ENCODE measurements at places on chromosomes 7 and 10.

GRCh38 chr10:20995123-20995987 lies 98.2 kb upstream of the NEBL start:
- DNase-seq: no peak

DNA sequence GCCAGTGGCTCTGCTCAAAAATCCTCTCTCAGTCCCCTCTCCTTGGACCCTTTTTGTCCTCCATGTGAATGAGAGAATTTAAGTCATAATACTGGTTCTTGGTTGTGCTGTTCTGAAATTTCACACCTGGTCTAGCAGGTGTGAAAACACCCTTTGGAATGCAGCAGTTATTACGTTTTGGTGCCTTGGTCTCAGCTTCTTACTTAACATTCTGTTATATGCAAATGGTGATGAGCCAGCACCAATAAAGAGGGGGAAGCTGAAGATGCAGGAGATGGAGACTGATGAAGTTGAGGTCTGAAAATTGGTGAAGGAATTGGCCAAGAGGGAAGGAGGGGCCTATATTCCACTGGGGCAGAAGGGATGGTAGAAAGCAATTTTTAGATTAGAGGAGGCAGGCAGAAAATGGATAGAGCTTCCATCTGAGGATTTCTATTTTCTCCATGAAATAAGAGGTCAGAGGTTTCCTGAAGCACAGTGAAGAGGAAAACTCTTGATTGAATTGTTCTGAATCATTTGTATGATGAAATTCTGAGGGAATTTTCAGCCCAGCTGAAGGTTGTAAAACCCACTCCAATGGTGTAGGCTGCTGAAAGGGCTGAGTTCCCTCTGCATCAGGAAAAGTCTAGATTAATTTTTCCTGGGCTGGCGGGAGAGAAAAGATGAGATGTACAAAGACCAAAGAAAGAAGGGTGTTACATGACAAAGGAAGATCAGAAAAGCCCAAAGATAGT lies 94.0 kb upstream of the FAM180A start:
- DNase-seq: no peak

DNA sequence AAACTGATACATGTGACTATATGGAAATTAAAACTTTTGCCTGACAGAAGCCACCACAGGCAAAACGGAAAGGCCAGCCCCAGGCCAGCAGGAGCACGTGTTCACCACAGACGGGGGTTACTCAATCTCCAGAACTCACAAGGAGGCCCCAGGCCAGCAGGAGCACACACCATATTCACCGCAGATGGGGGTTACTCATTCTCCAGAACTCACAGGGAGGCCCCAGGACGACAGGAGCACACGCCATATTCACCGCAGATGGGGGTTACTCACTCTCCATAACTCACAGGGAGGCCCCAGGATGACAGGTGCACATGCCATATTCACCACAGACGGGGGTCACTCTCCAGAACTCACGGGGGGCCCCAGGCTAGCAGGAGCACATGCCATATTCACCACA lies 61.5 kb downstream of the NKX6-2 start:
- DNase-seq: no peak

- DNase-seq: no peak
These were observed 29.7 kb downstream of the CCDC6 start for GRCh38 chr10:59876695-59877094.

DNA sequence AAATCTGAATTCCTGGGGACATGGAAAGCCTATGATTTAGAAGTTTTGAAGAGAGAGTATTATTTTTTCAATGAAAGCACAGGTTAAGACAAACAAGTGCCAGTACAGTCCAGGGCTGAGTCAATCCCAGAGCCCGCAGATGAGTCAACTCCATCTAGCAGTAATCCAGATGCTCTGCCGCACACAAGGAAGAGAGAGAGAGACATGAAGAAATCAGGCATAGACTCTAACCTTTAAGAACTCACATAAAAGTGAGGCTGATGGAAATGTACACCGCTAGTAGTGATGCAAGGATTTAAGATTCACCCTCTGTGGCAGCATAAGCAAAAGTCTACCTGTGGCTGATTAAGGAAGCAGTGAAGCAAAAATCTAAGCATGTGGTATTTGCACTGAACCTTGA lies 651.5 kb downstream of the TNS3 start:
- no peak for DNase-seq

- DNase-seq: no peak
These were observed 510 bp downstream of the ZSWIM8 start for GRCh38 chr10:73785721-73786511.

DNA sequence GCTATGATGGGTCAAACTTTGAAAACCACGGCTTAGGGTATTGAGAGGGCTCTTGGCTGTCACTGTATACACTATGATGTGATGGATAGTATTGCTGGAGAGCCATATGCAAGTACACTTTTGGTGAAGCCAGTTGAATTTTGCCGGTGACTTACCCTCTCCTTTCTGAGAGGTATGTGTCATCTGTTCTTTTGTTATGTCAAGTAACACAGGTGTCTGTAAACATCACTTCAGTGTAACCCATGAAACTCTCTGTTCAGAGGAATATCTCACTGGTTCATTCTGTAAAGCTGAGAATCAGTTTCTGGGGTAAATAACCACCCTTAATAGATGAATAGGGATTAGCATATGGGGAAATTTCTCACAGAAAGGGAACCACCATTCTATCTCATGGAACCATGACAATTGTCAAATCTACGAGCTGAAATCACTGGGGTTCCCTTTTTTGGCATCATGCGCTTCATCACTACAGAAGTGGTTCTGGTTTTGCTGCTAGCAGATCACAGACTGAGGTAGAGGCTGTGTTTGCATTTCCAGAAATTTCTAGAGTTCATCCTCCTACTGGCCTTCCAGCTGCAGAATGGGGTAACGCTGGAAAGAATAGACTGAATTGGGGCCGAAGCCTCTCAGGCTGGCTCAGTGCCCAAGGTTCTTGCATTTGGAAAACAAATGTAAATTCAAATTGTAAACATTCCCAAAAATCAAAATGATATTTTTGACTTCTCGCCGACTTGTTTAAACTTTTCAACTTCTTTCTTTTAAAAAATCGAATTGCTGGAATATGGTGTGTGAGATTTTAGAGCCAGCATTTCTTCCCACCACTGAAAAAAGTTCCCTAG lies 83.3 kb upstream of the CREB5 start:
- no peak for DNase-seq

DNA sequence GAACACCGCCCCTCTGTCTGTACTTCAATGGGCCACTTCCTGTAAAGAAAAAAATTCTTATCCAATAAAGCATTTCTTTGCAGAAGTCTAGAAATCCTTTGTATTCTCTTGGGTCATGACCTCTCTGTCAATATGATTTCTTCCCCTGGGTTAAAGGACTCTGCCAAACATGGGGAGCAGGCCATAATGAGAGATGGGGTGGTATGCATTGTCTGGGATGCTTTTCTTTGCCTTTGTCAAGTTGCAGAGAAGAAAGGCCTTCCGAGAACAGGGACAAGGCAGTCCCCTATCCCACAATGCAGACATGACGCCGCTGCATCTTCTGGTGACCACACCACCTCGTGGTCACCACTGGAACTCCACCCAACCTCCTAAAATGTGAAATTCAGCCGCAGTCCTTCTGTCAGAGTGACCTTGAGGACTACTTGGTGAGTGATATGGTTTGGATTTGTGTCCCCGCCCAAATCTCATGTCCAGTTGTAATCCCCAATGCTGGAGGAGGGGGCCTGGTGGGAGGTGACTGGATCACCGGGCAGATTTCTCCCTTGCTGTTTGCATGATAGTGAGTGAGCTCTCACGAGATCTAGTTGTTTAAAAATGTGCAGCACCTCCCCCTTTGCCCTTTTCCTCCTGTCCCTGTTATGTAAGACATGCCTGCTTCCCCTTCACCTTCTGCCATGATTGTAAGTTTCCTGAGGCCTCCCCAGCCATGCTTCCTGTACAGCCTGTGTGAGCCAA lies 15.2 kb upstream of the FRMPD2 start:
- peak; percentile 67 for DNase-seq

GRCh38 chr7:97022491-97023306 lies 1.9 kb downstream of the DLX5 start:
- DNase-seq: no peak

- DNase-seq: peak; percentile 52
These were observed 172.9 kb downstream of the WDR37 start for GRCh38 chr10:1229116-1229515.

DNA sequence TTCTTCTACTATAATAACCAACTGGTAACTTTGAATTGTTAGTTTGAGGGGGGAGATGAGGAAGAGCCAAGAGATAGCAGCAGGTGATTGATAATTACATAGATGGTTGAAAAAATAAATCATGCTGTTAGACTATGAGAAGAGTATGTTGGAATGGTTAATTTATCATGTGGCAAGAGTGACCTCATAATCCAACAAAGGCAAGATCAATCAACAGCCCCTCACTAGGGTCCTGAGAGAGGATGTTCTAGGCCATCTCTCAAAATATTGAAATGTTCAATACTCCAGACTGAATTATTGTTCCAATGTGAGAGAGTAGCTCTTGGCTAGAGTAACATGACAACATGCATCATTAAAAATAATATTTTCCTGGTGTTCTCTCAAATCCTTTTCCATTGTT lies 67.9 kb downstream of the ADD3 start:
- no peak for DNase-seq

DNA sequence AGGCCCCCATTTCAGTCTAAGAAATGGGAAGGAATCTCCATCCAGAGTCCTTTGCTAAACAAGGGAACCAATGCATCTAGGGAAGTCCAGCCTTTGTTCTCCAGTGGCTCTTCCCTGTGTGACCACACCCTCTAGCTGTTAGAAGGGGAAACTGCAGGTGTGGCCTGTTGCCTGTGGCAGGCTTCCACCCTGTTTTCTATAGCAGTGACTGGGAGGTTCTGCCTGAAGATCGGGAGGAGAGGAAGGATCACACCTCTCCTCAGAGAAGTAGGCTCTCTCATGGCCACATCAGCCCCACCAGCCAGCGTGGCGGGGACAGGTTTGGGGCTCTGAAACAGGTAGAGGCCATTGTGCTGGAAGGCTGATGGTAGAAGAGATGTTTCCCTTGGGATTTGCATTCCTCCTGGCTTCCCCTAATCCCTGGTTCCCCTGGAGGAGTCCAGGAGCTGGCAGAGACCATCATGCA lies 47.7 kb upstream of the TRIM8 start:
- DNase-seq: no peak

DNA sequence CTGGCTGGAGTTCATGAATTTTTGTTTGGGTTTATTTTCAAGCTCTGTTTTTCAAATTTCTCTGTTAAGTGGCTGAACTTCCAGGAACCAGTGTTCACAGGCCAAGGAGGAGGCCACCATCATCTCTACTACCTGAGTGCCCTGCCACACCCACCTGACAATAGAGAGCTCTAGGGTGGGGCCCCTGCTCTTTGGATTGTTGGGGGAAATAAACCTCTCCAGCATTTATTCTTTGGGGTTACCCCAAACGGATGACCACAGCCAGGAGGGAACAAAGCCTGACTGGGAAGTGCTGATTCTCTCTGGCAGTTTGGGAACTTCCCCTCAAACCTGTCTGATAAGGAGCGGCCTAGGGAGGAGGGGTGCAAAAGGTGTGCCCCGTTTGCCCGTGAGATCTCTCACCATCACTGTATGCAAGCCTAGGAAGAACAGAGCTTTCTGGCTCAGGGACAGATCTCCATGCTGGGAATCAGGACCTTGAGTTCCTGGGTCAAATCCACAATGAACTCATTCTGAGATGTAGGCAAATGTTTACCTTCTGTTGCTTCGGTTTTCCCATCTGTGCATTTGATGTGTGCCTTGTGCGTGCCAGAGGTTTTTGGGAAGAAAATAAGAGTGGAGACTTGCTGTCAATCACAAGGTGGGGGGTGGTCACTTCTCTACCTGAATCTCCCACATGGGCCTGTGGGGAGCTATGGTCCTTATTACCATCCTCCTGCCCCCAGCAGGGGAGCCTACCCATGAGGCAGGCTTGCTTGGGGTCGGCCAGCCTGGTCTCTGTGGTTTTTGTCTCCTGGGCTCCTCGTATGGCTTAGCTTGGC lies 27.7 kb upstream of the PDCD4 start:
- DNase-seq: no peak

GRCh38 chr7:101450064-101450463 lies 87.4 kb downstream of the COL26A1 start:
- DNase-seq: no peak

DNA sequence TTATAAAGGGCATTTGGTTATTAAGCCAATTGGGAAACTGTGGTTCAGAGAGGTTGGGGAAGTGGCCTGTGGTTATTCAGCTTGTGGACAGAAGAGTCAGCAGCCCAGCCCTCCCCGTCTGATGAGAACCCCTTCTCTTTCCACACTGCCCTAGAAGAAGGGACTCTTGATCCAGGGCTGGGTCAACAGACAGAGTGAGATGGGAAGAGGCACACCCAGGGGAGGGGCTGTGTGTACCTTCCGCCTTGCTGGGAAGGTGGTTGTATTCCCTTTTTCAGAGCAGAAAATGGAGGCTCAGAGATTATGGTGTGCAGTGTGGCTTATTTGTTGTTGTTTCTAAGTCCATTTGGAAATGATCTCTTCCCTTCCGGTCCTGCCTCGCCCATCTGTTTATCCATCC lies 103.4 kb downstream of the GRK5 start:
- DNase-seq: no peak

- DNase-seq: no peak
These were observed 77.1 kb downstream of the CARD11 start for GRCh38 chr7:2966466-2967078.

DNA sequence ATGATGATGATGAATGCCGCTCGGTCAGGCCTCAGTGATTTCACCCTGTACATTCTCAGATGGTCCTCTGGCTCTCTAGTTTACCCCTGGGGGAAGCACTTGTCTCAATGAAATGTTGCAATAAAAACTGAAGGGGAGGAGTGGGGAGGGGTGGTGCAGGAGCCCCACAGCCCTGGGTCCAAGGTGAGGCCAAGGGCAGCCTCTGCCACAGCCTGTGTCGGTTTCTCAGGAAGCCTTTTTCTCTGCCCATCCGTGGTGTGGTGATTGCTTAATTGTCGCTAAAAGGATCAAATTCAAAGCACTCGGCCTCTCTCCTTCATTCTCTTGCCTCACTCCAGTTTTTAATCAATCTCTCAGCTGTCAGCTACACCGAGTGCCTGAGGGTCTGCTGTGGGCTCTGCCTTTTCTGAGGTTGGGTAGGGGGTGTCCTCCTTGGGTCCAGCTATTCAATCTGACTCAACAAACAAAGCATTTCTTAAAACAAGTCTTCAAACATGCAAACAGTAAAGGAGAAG lies 39.1 kb upstream of the HSPA12A start:
- DNase-seq: no peak

- DNase-seq: peak; percentile 87
These were observed 361 bp upstream of the PLXDC2 start for GRCh38 chr10:19815731-19816410.

GRCh38 chr10:72954596-72955554 lies at the start of gene PLA2G12B:
Gene PLA2G12B (minus strand): TSS chr10:72954806. CDS start chr10:72954685, 121 bp downstream.
- no peak for DNase-seq

DNA sequence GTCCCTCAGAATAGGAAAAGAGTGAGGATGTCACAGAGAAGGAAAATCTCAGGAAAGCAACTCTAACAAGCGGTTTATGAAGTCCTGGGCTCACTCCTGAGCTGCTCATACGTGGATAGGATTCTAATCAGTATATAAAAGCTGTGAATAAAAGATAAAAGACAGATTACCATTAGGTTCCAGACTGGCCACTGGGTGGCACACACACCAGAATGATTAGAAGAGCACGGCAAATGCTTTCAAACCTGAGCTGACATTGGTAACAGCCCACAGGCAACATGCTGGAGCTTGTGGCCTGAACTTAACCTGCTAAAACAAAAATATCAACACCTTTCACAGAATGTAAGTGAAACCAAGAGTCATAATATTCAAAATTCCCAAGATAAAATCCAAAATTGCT lies 370.8 kb downstream of the GRID1 start:
- DNase-seq: no peak
